ENCODE measurements at places on chromosomes 4 and X. TPM values are rescaled to one million over a fixed set of nuclear protein-coding genes. Genes with fewer than 3 reads are reported as not detected.
A peak's percentile ranks its signal among the peaks of the same experiment; 100 is the strongest.

GRCh38 chr4:2423066-2423465 is 4.3 kb downstream of the CFAP99 start:
- no peak for DNase-seq

DNA sequence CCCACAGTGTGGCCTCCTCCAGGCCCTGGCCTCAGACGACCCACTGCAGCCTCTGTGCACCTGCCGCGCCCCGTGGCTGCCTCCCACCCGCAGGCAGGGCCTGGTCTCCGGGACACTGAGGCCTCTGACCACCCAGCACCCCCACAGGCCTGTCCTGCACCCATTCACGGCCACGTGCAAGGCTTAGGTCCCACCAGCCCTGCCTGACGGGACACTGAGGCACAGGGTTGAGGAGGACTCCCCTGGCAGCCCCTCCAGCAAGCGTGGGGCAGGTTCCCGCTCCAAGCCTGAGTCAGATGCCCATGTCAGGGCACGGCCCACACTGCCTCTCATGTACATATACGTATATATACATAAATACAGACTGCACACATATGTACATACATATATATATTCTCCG is 23.5 kb downstream of the NELFA start:
- DNase-seq, result no peak

GRCh38 chr4:88481537-88481936 is 24.6 kb downstream of the HERC5 start:
- no peak for DNase-seq

GRCh38 chr4:26873391-26874026 is 12.9 kb downstream of the STIM2 start:
- DNase-seq, result peak; percentile 84

DNA sequence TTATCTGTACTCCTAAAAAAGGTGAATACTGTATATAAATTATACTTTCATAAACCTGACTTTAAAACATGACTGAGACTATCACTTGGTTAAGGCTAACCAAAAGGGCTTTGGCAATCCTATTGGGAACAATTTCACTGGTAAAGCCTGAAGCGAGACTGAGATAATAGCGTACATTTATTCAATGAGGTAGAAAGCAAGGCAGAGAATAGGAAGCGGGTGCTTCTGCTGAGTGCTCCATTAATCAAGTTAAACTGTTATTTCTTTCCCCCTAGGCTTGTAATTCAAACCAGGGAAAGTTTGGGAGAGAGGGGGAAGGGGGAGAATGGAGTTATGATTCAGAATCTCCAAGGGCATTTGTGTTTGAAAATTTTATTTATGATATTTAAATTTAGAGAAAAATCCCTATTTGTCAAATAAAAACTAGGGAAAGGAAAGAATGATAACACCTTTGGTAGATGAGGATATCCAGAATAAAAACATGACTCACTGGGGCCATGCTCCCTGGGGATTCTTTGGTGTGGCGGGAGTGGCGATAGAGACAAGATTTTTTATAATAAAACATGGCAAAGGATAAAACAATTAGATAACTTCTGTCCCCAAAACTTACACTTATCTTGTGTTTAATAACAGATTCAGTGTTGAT is 34.6 kb upstream of the SORBS2 start:
- DNase-seq, result no peak

DNA sequence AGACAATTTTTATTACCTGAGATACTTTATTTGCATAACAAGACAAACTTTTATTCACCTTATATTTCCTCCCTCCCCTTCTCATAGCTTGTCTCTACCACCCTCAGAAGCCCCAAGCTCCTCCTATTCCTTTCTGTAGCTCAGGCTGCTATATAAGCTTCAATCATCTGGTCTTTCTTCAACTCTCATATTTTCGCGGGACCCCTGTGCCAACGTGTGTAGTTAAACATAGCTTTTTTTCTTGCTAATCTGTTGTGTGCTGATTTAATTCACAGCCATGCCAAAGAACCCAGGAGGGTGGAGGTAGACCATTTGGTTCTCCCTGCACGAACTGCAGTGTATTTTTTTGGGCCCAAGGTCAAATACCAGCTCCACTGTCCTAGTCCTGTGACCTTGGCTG is 21.1 kb upstream of the CD38 start:
- no peak for DNase-seq

DNA sequence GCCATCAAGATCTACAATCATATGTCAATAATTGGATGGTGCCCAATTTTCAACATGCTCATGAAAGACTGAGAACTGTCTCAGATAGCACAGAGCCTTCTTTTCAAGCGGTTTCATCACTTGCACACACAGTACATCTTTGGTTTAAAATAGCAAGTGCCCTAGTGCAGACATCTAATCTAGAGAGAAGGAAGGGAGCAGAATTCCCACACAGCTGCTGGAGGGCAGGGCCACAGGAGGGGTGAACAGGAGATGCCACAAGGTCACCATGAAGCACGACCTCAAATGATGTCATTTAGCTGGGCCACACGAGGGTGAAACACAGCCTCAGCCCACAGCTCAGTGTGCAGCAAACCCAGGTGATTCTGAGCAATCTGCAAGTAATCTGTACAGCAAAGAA is 24.3 kb downstream of the LEF1 start:
- no peak for DNase-seq

GRCh38 chr4:74548561-74548960 is 103.6 kb downstream of the AREG start:
- DNase-seq, result no peak

DNA sequence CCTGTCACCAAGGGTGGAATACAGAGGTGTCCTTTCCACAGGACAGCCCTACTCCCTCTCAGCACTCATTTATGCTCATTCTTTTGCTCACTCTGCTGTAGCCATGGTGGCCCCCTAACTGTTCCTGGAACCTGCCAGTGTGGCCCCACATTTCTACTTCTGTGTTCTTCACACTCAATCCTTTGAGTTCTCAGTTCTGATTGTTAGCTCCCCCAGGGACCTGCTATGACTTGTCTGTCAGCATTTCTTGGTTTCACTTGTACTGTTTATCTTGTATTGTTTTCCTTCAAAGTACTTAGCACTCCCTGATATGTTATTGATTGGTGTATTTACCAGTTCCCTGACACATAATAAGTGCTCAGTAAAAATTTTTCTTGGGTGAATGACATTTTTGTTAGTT is 14.9 kb downstream of the VBP1 start:
- no peak for DNase-seq

- DNase-seq, result no peak
These were observed 219.7 kb downstream of the PALLD start for GRCh38 chr4:168716406-168717129.

GRCh38 chr4:96739101-96739500 is 899.2 kb downstream of the PDHA2 start:
- DNase-seq, result no peak

- no peak for DNase-seq
These were observed 5.5 kb downstream of the CD38 start for GRCh38 chr4:15783676-15784075.

DNA sequence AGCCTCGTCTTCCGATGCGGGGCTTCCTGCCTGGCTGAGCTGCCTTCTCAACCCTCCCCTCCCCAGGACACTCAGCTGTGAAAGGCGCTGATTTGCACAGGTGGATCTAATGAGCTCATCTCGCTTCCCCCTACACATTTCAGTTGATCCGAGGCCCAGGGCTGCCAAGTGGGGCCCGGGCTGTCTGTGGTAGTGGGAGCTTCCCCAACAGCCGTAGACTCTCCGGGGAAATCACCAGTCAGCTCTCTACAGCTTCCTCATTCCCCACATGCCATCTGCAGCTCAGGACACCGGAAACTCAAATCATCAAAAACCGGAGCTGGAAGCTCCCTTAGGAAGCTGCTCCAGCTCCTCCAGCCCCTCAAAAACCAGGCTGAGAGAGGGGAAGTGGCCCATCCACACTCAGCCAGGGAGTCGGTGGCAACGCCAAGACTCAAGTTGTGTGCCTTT is 56.2 kb downstream of the SMIM20 start:
- DNase-seq, result no peak

GRCh38 chr4:70577220-70577927 is 14.7 kb upstream of the AMBN start:
- DNase-seq, result no peak

- DNase-seq, result no peak
These were observed 6.3 kb downstream of the FMR1 start for GRCh38 chrX:147917700-147918695.

GRCh38 chr4:89294573-89295269 is 12.9 kb downstream of the GPRIN3 start:
- DNase-seq, result no peak

- DNase-seq, result no peak
These were observed 12.7 kb upstream of the TMPRSS11D start for GRCh38 chr4:67896421-67897065.

GRCh38 chr4:6782147-6782845 is at the start of gene KIAA0232:
Gene KIAA0232, plus strand, starts transcription at chr4:6782727. Its CDS starts 41,727 bp downstream, at chr4:6824454.
- DNase-seq, result peak; percentile 85

- DNase-seq, result no peak
These were observed 27.7 kb downstream of the HERC3 start for GRCh38 chr4:88619971-88620370.

DNA sequence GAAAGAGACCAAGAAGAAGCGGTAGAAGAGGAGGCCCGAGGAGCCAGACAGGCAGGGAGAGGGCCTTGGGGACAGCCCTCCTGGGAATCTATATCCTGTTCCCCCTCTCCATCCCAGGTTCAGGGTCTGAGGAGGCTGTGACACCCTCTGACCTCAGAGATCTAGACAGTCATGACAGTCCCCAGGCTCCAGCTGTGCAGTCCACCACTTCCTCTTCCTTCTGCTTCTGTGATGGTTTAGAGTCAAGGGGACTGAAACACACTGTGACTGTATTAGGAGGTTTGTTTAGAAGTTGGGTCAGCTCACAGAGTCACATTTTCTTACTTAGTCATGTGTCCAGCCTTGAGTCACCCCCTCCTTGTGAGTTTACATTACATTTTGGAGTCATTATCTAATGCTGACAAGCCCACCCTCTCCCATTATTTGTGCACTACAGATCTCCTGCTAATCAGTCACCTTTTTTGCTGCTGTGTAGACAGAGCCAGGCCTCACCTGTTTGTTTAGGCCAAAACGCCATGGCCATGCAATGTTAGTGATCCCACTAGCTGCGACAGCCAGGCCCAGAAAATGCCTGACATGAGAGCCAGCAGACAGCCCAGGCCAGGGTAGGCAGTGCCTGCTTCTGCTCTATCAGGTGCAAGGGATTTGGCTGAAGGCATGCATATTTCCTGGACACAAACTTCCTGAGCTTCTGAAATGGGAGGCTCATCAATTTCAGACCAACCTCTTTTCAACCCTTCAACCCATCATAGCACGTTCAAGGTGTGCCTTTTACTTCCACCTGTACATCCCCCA is 26.0 kb downstream of the MANBA start:
- peak; percentile 29 for DNase-seq

GRCh38 chr4:8664031-8664805 is 71.7 kb downstream of the CPZ start:
- no peak for DNase-seq

DNA sequence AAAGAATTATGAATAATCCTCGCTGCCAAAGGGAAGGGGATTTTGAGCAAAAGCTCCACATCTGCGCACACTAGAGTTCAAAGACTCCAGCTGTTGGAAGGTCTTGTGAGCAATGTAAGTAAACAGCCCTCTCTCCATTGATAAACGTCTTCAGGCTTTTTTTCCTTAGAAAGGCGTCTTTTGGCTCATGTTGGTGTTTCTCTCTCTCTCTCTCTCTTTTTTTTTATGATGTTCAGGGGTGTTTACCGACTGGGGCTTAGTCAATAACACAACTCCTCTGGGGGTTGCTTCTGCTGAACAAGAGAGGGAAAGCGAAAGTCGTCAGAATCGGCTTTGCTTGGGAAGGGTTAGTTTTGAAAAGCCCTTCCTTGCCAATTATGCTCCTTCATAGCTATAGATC is 53.2 kb upstream of the C1QTNF7 start:
- no peak for DNase-seq

- no peak for DNase-seq
These were observed 32.5 kb downstream of the HMGB2 start for GRCh38 chr4:173301518-173302201.

DNA sequence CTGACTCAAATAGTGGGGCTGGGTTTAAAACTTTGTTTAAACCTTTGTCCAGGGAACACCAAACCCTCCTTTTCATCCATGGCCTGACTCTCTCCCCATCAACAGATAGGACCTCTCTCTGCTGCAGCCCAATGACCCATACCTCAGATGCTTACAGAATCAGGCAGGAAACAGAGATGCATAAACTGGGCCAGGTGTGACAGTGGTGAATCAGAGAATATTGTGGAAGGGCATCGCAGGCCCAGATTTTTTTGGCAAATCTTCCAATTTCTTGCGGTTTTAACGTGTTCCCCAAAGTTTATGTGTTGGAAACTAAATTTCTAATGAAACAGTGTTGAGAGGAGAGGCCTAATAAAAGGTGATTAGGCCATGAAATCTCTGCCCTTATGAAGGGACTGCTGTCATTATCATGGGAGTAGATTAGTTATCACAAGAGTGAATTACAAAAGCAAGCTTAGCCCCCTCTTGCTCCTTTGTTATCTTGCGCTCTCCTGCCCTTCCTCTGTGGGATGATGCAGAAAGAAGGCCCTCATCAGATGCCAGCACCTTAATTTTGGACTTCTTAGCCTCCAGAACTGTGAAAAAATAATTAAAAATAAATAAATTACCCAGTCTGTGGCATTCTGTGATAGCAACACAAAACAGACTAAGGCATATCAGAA is 82.8 kb downstream of the STK32B start:
- DNase-seq, result no peak

GRCh38 chr4:165963621-165964020 is 90.6 kb downstream of the TLL1 start:
- no peak for DNase-seq

GRCh38 chrX:24347881-24348280 is 12.6 kb upstream of the SUPT20HL1 start:
- DNase-seq, result no peak

- no peak for DNase-seq
These were observed 97.8 kb downstream of the WFS1 start for GRCh38 chr4:6367371-6367851.

GRCh38 chr4:75542824-75543223 is 13.0 kb upstream of the ODAPH start:
- DNase-seq, result no peak

- DNase-seq, result no peak
These were observed 2.5 kb downstream of the DCK start for GRCh38 chr4:70996018-70996360.

Gene MAD2L1
- total RNA-seq, result 9.1 TPM

Gene RBM3
- total RNA-seq, result 212 TPM

Gene BTC
- not detected for total RNA-seq

Gene HSFX3
- total RNA-seq, result not detected

Gene RIPPLY1
- not detected for total RNA-seq

Gene NHSL2
- total RNA-seq, result 8.1 TPM

Gene FRMD7
- total RNA-seq, result not detected

Gene TMEM35A
- not detected for total RNA-seq

Gene NDNF
- total RNA-seq, result not detected

Gene KCNIP4
- not detected for total RNA-seq

Gene RASSF6
- total RNA-seq, result 0.29 TPM

Gene INTS6L
- total RNA-seq, result 33.1 TPM

Gene SLC9A6
- 17.3 TPM for total RNA-seq

Gene PRSS12
- not detected for total RNA-seq
